ENCODE measurements at places on chromosomes 12 and 14.
A peak's percentile ranks its signal among the peaks of the same experiment; 100 is the strongest.

GRCh38 chr12:13538136-13538535 lies 341.6 kb downstream of the EMP1 start:
- DNase-seq: no peak

- no peak for DNase-seq
Measured at GRCh38 chr12:62744551-62744950, 190.4 kb downstream of the PPM1H start.

DNA sequence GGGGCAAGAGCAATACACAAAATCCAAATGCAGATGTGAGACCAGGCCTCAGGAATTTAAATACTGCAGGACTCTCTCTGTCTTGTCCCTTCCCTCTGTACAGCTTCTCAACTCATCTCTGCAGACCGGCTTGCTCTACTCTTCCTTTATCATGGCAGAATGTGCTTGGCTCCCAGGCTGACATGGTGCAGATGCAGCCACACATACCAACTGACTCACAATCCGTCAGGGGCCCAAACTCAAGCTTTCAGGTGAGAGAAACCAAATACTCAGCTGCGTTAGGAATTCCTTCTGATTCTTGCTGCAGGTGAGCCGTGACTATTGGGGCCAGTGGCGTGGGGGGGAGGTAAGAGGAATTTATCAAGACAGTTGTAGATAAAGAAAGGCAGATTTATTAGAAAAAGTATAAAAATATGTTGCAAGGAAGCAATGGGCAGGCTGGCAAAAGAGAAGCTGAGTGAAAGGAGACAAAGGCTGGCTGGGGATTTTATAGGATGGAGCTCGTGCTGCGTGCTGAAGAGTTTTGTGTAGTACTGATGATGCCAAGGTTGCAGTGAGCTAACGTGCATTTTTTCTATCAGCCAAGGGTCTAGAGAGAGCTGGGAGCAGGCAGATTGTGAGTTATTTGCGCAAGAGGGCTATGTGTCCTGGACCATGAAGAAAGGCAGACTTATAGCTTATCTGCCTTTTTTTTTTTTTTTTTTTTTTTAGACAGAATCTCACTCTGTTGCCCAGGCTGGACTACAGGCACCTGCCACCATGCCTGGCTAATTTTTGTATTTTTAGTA lies 5.0 kb upstream of the LGALS3 start:
- DNase-seq: no peak

GRCh38 chr12:40063414-40063813 lies 42.5 kb downstream of the SLC2A13 start:
- no peak for DNase-seq

DNA sequence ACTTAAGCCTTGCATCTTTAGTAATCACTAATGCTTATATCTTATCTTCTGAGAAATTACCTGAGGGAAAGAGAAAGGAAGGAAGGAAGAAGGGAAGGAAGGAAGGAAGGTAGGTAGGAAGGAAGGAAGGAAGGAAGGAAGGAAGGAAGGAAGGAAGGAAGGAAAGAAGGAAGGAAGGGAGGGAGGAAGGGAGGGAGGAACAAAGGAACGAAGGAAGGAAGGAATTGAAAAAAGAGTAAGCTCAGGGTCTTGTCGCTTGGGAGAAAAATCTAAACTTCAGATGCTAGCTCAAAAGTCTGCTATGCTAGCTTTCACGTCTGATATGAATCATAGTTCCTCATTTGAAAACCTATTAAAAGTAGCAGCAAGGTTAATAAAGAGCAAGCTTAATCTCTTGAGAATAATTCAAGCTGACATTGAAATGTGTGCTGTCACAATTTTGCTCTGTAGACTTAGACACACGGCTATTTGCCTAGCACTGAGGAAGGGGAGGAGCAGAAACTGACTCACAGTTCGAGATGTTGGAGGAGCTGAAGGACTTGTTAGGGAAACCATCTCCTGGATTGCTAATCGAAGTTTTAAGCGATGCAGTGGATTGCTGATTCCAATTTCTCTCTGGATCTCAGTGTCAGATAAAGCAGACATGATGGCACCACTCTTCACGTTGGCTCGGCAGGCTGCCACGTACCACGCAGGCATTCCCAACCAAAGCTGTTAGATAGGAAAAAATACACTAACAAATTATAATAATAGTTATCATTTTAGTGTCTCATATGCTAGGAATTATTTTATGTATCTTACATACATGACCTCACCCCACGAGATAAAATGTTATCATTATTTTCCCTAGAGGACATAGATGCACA lies 216.7 kb downstream of the ACSS3 start:
- DNase-seq: no peak

- DNase-seq: no peak
Measured at GRCh38 chr12:82121545-82121944, 236.6 kb downstream of the CCDC59 start.

- no peak for DNase-seq
Measured at GRCh38 chr12:41552588-41552987, 364.5 kb downstream of the PDZRN4 start.

DNA sequence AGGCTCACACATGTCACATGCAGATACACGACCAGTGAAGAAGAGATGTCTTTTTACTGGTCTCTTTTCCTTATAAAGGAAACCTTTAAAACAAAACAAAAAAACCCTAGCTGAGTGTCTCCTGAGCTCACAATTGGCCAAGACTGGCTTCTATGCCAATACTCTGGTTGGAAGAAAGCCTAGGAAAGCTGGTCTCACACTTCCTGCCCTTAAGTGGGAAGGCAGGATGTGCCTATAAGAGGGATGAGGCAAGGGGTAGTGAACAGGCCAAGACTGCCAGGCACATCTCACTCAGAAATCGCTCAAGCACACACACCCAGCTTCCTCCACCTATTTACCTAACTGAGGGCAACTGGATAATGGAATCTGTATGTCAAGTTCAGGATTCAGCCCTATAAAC lies 50.0 kb downstream of the SOCS2 start:
- no peak for DNase-seq

DNA sequence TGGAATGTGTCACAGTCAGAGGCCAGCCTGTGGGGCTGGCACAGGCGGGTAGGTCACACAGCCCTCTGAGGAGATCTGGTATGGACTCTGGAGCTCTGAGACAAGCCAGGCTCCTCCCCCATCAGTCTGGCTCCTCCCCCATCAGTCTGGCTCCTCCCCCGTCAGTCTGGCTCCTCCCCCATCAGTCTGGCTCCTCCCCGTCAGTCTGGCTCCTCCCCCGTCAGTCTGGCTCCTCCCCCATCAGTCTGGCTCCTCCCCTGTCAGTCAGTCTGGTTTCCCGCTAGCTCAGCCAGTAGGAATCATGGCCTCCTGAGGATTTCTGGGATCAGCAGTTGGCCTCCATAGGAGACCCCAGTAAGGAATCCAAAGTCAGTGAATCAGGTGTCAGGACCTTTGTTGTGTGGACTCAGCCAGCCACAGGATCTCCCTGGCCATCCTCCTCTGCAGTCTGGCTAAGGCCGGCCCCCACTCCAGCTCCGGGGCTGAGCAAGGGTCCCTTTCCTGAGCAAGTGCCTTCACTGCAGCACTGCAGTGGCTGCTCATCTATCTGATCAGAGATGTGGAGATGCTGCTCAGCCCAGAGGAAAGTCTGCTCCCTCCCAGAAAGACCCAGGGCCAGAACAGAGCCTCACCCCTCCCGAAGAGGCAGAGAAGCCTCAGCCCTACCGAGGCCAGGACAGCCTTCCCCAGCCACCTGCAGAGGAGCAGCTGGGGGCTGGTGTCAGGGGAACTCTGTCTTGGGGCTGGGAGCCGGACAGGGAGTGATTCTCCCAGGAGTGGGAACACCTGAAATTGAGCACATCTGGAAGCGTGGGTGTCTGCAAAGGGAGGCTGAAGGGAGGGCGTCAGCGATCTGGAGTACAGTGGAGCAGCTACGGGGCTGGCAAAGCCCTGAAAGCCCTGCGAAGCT lies 35.7 kb downstream of the IQSEC3 start:
- DNase-seq: peak; percentile 5

DNA sequence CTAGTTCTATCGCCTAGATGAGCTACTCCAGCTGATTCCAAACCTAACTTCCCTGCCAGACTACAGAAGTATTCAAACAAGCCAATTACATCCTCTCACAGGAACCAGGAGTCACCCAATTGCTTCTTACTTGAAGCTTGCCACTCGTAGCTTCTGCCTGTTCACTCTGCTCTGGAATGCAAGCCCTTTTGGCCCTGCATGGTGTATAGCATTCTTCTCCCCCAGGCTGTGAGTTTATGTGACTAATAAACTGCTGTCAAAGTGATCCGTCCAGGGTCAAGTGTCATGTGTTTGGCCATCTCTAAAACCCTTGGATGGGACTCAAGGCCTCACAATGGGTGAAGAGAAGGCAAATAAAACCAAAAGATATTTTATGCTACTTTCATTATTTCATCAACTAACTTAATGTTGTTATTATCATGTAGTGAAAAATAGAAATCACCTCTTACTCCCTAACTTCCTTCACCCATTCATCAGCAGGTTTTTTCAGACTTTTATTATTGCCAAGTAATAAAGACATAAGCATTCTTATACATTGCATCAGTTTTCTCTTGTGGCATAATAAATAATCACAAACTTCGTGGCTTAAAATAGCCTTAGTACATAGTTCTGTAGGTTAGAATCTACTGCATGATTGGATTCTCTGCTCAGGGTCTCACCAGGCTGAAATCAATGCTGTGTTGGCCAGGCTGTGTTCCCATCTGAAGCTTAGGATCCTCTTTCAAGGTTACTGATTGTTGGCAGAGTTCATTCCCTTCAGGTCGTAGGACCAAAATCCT lies 1981.7 kb upstream of the FLRT2 start:
- no peak for DNase-seq

DNA sequence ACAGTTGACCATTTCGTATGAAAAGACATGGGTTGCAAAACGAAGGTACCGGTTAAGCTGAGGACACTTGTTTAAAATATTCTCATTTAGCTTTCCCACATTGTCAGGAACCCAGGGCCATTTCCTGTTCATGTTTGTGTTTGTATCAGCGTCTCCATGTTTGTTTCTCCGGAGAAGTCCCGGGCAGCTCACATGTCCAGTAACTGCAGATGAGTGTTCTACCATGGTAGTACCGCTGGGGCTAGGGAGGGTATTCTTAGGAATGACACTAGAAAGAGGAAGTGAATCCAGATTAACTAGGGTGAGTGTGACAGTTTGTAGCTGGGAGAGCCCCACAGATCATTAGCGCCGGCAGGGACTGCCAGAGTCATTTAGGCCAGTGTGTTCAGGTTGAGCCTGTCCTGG lies 50.0 kb upstream of the EVL start:
- no peak for DNase-seq

GRCh38 chr12:124566997-124567672 lies at the start of gene NCOR2:
NCOR2 (minus strand) TSS chr12:124567612; CDS start chr12:124495251, 72,361 bp downstream.
- peak; percentile 54 for DNase-seq

- DNase-seq: no peak
Measured at GRCh38 chr12:11756022-11756421, 106.5 kb downstream of the ETV6 start.

DNA sequence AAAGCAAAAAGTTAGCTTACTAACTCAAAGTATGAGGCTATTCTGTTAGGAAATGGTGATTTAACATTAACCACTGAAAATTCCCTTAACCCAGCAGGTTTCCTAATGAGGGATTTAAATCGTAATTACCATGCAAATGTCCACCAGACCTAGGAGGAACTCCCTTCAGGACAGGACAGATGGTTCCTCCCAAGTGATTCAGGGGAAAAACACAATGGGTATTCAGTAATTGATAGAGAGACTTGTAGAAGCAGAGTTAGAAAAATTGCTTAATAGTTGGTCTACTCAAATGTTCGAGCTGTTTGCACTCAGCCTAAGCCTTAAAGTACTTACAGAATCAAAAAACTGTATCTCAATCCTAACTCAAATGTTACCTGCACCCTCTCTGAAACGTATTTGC lies 21.6 kb downstream of the RERGL start:
- no peak for DNase-seq

- no peak for DNase-seq
Measured at GRCh38 chr12:69840727-69841126, 15.7 kb downstream of the MYRFL start.

GRCh38 chr14:31261859-31262731 lies 54.5 kb upstream of the HECTD1 start:
- no peak for DNase-seq

DNA sequence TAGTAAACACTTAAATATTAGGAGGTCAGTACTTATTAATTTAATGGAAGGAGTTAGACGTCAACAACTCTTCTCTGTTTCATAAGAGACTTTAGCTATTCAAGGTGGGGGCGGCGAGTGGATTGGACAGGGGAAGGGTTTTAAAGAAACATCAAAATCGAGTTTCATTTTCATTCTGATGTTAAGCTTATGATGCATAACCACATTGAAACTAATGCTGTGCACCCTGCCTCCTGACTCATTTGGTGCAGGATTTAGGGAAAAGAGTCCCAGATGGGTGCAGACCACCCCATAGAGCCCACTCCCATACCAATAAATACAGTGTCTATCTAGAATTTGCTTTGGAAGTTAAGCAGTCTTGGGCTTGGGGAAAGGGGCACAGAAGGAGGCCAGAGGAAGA lies 7.4 kb downstream of the ZBTB39 start:
- DNase-seq: peak; percentile 79

DNA sequence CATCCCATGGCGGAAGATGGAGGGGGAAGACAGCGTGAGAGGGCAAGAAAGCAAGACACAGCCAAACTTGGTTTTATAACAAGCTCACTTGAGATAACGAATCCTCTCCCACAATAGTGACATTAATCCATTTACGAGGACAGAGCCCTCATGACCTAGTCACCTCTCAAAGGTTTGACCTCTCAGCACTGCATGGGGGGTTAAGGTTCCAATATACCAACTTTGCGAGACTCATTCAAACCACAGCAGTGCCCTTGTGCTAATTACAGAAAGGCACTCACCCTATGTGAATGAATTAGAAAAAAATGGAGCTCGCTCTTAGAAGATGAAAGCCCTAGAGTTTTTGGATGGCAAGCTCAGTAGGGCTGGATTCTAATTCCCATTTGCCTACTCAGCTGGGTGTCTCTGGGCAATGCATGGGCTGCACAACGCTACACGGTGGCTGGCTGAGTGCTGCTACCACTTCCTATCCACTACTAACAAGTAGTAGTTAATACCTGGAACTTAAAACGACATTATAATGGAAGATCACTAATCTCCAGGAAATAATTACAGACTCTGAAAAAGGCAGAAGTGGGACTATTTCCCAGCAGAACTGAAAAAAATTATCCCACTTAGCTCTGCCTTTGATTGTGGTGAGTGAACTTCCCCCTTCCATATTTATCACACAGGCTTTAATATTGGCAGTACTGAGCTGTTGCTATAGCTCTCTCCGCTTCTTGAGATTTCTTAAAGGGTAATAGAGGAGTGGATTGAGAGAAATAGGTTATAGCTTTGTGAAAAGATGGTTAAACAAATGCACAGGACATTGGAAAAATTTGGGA lies 27.5 kb downstream of the TESPA1 start:
- no peak for DNase-seq

GRCh38 chr12:5965950-5966383 lies 20.9 kb upstream of the ANO2 start:
- DNase-seq: peak; percentile 55

GRCh38 chr14:106209755-106210154 lies 683.4 kb downstream of the TMEM121 start:
- DNase-seq: no peak

GRCh38 chr12:51675071-51675803 lies 84.2 kb downstream of the SCN8A start:
- DNase-seq: no peak

DNA sequence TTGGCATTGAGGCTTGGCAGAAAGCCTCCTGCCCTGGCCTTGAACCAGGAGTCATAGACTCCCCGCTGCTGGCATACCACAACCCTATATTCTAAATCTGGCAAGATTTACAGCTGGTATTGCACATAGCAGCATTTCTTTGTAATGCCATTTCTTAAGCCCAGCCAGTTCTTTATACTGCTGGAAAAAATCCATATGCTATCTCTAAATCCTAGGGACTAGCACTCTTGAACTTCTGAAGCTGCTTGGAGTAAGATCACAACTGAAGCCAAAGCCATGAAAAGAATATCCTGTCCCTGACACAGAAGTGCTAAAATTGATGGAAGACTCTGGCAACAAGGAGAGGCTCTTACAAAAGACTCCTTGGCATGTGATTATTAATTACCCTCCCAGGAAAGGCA lies 89.3 kb downstream of the KCNC2 start:
- DNase-seq: no peak
